CD8-positive, alpha-beta T cell (primary cell): ENCODE measurements at places on chromosomes 6 and 20.

DNA sequence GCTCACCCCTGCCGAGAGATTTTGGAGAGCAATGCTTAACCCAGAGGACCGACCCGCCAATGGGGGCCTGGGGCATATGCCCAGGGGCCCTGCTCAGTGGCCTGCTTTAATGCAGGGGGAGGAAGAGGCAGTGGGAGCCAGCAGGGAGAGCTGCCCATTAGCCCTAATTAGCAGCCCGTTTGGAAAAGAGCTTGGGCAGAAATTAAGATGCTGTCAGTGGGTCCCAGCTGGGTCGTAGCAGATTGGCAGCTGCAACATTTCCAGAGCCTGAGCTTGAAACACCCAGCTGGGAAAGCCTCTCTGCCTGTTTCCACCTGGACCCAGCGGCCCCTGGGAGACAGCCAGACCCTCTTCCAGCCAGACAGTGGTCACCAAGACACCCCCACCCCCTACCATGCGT is 39.5 kb downstream of the CD40 start:
- no peak for DNase-seq

GRCh38 chr6:39819676-39820075 is 27.5 kb downstream of the DAAM2 start:
- DNase-seq: no peak

- DNase-seq: no peak
These were observed 146.4 kb downstream of the SLC22A3 start for GRCh38 chr6:160494576-160494975.

DNA sequence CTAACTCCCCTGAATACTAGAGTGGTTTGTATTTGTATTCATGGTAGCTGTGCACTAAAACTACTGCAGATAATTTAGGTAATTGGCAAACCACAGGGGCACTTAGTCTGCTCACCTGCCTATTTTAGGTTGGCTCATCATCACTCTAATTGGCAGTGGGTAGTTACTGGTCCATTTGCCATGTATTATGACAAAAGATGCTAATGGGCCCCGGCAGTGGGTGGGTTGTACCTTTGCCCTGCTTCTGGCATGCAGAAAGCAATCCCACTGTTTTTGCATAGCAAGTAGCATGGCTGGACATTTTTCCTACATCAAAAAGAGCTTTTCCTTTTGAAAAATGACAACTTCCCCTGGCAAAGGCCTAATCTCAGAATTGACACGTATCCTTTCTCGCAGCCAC is 741.4 kb upstream of the MAP3K7 start:
- DNase-seq: no peak

- DNase-seq: no peak
These were observed 55.7 kb upstream of the PHACTR2 start for GRCh38 chr6:143621876-143622605.

GRCh38 chr6:113495521-113495920 is 361.6 kb upstream of the MARCKS start:
- no peak for DNase-seq

GRCh38 chr6:149887343-149887742 is 10.6 kb downstream of the RAET1E start:
- no peak for DNase-seq

DNA sequence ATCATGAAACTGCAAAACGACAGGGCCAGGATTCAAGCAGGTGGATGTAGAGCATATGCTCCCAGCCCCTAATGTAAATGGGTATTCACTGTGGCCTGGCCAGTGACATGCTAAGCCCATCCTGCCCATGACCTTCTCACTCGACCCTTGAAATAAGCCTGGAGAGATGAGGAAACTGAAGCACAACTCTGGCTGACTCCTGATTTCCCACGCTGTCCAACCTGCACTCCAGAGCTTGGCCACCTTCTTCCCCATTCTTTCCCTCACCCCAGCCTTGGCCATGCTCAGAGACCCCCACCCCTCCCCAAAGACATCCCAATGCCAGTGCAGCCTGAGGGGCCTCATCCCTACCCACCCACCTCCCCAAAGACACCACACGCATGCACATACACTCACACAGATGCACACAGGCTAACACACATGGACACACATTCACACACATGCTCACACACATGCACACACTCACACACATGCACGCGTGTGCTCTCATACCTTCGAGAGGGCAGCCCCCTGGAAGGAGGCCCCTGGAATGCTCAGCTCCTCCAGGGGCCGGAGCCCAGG is 12.4 kb downstream of the TFEB start:
- no peak for DNase-seq

- no peak for DNase-seq
These were observed 832.2 kb downstream of the EYS start for GRCh38 chr6:64874776-64875175.

DNA sequence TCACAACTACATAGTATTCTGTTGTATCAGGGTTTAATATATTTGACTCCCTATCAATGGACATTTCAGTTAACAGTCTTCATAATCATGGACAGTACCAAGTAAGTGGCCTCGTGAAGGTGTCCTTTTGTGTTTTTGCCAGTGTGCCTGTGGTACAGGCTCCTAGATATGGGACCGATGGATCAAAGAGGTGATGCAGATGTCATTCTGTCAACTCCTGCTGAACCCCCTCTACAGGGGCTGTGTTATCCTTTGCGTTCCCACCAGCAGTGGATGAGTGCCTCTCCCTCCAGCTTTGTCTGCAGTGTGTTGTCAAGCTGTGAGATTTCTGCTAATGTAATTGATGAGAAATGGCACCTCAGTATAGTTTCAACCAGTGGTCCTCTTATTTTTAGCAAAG is 210.7 kb downstream of the QKI start:
- no peak for DNase-seq

GRCh38 chr20:37590938-37591490 is 63.3 kb upstream of the BLCAP start:
- DNase-seq: no peak

GRCh38 chr6:9481292-9482029 is 933.4 kb downstream of the TFAP2A start:
- no peak for DNase-seq

- no peak for DNase-seq
These were observed 200.2 kb downstream of the UBE3D start for GRCh38 chr6:82865461-82865860.

- DNase-seq: no peak
These were observed 87.7 kb downstream of the THEMIS start for GRCh38 chr6:127812985-127813698.

DNA sequence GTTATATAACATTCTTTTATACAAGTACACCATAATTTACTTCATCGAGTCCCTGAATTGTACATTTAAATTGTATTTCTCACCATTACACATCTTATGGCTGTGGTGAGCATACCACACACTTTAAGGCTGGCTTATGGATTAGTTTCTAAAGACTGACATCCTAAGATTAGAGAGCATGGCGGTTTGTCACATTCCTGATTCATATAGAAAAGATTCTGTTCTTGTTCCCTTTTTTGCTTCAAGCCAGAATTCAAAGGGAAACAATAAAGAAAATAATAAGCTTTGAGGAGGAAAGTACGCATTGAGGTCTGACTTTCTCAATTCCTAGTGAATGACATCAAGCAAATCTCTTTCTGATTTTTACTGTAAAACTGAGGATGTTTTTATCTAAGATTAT is 2.5 kb downstream of the BTN1A1 start:
- no peak for DNase-seq

DNA sequence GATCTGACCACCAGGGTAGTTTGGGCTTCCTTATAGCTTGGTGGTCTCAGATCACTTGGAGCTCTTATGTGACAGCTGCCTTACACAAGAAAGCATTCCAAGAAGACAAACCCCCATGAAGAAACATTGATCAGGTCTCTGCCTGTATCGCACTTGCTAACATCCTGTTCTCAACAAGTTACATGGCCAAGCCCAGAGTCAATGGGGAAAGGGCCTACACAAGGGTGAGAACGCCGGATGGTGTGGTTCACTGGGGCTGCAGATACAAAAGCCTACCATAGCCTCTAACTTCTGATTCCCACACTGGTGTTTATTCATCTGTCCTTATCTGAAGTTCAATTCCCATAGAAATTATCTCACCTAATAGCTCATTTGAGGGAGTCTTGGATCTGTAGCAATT is 235.5 kb downstream of the SYNDIG1 start:
- DNase-seq: no peak

DNA sequence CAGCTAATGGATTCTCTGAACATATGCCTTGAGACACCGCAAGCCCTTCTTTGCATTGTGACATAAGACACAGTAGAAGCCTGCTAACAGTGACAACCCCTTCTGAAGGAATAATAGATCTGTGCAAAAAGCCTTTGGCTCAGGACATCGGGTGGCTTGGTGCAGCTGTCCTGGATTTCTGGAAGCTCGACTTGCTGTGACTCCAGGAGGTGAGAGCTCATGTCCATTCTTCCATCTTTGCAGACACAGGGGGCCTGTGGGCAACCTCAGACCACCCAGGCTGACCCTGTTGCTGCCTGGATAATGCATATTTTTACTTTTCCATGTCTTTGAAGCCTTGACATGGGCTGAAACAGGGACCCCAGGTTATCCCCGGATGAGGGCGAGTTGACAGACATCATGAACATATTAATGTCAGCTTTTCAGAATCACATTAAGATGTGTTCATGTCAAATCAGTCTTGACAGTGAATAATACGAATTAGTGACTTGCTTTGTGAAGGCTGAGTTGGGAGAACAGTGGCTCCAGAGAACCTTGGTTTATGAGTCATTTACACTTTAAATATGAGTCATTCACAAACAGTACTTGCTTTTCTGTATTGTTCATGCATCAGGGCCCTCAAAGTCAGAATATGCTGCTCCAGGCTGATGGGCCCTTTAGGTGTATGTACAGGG is 66.8 kb upstream of the IYD start:
- no peak for DNase-seq

DNA sequence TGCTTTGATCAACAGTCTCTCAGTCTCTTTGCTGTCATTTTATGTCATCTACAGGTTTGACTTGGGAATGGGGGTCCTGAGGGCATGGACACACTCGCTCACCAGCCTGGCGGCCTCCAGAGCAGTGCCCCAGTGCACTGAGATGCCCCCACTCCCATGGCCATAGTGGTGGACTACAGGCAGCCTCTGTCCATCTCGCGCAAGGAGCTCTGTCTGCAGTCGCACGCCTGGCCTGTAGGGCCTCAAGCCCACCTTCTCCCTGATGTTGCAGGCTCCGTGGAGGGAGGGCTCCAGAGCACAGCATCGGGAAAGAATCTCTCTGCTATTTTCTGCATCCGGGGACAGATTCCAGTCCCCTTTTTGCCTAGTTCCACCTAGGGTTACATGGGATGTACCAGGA is 22.6 kb downstream of the DDO start:
- no peak for DNase-seq

GRCh38 chr20:46112430-46113112 is 5.5 kb upstream of the CD40 start:
- no peak for DNase-seq

DNA sequence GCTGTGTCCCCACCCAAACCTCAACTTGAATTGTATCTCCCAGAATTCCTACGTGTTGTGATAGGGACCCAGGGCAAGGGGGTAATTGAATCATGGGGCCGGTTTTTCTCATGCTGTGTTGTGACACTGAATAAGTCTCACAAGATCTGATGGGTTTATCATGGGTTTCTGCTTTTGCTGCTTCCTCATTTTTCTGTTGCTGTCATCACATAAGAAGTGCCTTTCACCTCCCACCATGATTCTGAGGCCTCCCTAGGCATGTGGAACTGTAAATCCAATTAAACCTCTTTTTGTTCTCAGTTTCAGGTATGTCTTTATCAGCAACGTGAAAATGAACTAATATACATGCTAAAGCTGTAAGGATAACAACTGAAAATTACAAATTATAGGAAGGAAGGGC is 88.3 kb downstream of the CDYL start:
- no peak for DNase-seq

DNA sequence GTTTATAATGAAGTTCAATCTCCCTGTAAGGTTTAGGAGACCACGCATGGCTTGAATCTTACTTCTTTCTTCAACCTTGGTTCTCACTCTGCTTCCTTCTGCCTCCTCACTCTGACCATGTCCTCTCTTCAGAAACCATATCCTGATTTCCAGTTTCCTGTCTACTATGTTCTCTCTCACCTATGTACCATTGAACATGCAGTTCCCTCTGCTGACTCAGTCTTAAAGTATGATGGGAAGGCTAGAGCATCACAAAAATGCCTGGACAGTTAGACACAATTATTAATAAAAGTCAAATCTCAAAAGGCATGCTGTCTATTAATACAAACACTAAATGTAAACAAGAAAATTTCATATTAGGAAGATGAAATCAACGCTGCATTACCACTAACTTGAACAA is 151.6 kb downstream of the PRKN start:
- DNase-seq: no peak

- DNase-seq: no peak
These were observed 19.1 kb upstream of the FBXO9 start for GRCh38 chr6:53045891-53046673.

GRCh38 chr6:148364056-148364824 is 21.6 kb downstream of the SASH1 start:
- no peak for DNase-seq

GRCh38 chr20:62792940-62793756 is 3.1 kb upstream of the MRGBP start:
- peak; percentile 52 for DNase-seq

- DNase-seq: no peak
These were observed 10.1 kb downstream of the IL17F start for GRCh38 chr6:52233975-52234823.

GRCh38 chr6:77650098-77650663 is 2.7 kb upstream of the MEI4 start:
- DNase-seq: no peak

DNA sequence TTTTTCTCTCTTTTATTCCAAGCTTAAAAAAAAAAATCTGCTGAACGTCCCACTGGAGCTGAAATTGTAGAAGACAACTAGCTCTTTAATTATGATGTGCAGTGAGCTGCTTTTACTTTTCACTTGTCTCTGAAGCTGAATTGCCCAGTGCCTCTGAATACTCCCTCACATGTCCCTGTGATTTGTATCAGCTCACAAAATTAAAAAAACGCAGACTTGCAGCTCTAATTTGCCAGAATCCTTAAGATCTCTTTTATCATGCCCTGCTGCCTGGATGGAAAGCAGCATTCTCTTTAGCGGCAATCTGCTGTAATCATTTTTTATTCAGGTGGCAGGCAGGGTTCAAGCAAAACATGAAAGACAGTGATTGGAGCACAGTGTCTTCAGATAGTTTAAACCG is 443.8 kb upstream of the SPTLC3 start:
- no peak for DNase-seq

DNA sequence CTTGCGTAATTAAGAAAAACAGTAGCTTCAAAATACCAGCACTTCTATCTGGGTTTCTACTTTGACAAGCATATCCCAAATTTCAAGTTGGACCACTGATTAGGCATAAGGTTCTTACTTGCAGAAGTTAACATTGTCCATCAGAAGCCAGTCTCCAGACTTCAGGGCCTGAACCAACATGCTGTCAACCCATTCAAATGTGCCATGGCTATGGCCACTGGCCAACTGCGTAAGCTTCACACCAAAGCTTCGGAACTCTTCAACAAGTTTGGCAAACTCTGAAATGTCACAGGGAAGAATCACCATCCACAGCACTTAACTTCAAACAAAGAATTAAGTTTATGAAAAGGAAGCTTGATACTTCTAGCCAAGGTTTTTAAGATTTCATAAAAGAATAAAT is 78.0 kb upstream of the LYRM2 start:
- no peak for DNase-seq
